ENCODE measurements at places on chromosomes 16 and 17. TPM values are rescaled to one million over a fixed set of nuclear protein-coding genes. Genes with fewer than 3 reads are reported as not detected.

GRCh38 chr17:21368545-21369246 lies 7.5 kb upstream of the KCNJ12 start:
- H3K27me3 ChIP-seq, result no peaks in the 10 kb centered on the region
- H3K27ac ChIP-seq, result no peak overlapping the region
- DNase-seq, result no peak
- H3K36me3 ChIP-seq, result no peaks in the 10 kb centered on the region
- no peak overlapping the region for H3K4me3 ChIP-seq

DNA sequence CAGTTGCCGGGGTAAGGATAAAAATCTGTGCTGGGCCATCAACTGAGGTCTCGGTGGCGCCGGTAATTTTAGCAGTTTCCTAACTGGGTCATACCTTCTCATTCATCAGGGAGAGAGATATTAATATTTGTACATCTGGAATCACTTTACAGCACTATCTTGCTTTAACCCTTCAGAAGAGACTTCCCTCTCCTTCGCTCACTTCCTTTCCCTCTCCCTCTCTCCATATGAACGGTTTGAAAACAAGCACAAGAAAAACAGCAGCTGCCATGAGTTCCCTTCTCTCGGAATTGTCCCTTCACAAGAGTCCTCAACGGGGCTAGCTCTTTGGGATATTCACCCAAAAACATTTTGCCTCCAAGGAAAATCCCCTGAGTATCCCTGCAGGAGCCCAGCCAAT lies 144.3 kb upstream of the NOG start:
- H3K4me3 ChIP-seq, result no peak overlapping the region
- no peak for DNase-seq
- no peaks in the 10 kb centered on the region for H3K4me1 ChIP-seq
- H3K27me3 ChIP-seq, result no peaks in the 10 kb centered on the region

- no peaks in the 10 kb centered on the region for H3K27me3 ChIP-seq
- no peak overlapping the region for H3K27ac ChIP-seq
- no peak overlapping the region for H3K4me3 ChIP-seq
- no peaks in the 10 kb centered on the region for H3K36me3 ChIP-seq
- no peaks in the 10 kb centered on the region for H3K4me1 ChIP-seq
- no peak for DNase-seq
These were observed 177.2 kb downstream of the CDH8 start for GRCh38 chr16:61858988-61859387.

DNA sequence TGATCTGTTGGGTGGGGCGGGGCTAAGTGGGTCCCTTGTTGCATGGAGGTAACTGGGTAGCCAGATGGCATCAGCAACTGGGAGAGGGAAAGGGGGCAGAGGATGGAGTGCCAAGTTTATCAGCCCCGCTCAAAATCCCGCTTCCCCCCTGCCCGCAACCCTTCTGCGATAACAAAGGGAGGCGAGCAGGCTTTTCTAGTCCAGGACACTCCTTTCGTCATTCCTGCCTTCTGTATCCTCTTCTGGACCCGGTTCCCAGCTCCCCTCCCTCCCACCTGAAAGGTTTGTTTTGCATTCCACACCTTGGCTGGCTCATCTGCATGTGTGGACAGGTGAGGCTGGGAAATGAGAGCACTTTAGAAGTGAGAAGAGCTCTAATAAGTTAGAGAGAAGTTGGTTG lies 53.3 kb downstream of the HLF start:
- no peak overlapping the region for H3K4me3 ChIP-seq
- no peaks in the 10 kb centered on the region for H3K4me1 ChIP-seq
- no peak for DNase-seq
- H3K27me3 ChIP-seq, result no peaks in the 10 kb centered on the region
- H3K36me3 ChIP-seq, result no peaks in the 10 kb centered on the region

DNA sequence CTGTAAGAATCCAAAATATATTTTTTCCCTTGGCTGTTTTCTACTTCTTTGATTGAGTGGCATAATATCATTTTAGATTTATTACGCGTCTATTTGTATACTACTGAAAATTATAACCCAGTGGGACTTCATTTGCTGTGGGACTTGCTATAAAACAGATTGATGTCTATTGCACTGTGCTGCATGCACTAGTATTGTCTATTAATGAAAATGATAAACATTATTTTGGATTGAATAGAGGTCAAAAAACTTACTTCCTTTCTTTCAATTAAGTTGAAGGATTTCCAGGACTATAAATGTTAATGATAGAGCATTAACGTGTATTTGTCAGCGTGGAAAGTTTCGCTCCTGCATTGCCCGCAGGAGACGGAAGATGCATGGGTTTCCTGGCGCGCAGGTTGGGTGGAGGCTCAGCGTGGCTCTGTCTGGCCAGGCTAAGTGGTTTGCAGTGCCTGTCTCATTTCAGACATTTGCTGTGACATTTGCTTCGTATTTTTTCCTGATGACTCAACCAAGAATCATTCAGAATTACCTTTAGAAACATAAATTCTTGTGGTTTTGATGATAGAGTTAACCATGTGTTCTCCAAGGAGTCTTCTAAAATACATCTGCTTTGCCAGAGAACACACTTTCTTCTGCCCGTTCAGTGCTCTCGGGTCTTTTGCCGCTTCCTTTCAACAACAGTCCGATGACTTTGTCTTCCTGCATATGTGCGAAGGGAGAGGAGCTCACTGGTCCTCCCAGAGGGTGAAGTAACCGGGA lies 216.7 kb downstream of the RPTOR start:
- no peak overlapping the region for H3K4me3 ChIP-seq
- no peak overlapping the region for H3K27ac ChIP-seq
- DNase-seq, result no peak

PABPN1L gene
- not detected for total RNA-seq

SP6 gene
- total RNA-seq, result 5.3 TPM

ADAP2 gene
- 40.0 TPM for total RNA-seq
